ENCODE measurements at places on chromosomes 4 and X. TPM values are rescaled to one million over a fixed set of nuclear protein-coding genes. Genes with fewer than 3 reads are reported as not detected.

UCP1 gene
- total RNA-seq, result not detected

PLP1 gene
- 0.59 TPM for total RNA-seq

DOCK11 gene
- 76.2 TPM for total RNA-seq

CFP gene
- total RNA-seq, result 24.8 TPM

PPP4R3C gene
- not detected for total RNA-seq

AFF2 gene
- total RNA-seq, result 10.9 TPM

- H3K4me1 ChIP-seq, result no peaks in the 10 kb centered on the region
- H3K27ac ChIP-seq, result no peak overlapping the region
- no peaks in the 10 kb centered on the region for H3K36me3 ChIP-seq
- DNase-seq, result no peak
- no peaks in the 10 kb centered on the region for H3K27me3 ChIP-seq
- no peak overlapping the region for H3K4me3 ChIP-seq
Observed at GRCh38 chr4:90842960-90843359, 715.8 kb downstream of the CCSER1 start.

GRCh38 chrX:70508296-70508911, 63.8 kb downstream of the DLG3 start:
- H3K4me3 ChIP-seq, result no peak overlapping the region
- H3K36me3 ChIP-seq, result no peaks in the 10 kb centered on the region
- H3K27ac ChIP-seq, result no peak overlapping the region
- no peaks in the 10 kb centered on the region for H3K4me1 ChIP-seq

- no peaks in the 10 kb centered on the region for H3K36me3 ChIP-seq
- DNase-seq, result no peak
- H3K4me3 ChIP-seq, result no peak overlapping the region
- H3K27ac ChIP-seq, result no peak overlapping the region
- H3K27me3 ChIP-seq, result no peaks in the 10 kb centered on the region
Observed at GRCh38 chr4:101157415-101158133, 189.8 kb downstream of the PPP3CA start.

GRCh38 chrX:112053169-112053568, 29.4 kb downstream of the TRPC5 start:
- H3K27me3 ChIP-seq, result no peaks in the 10 kb centered on the region
- H3K27ac ChIP-seq, result no peak overlapping the region
- no peaks in the 10 kb centered on the region for H3K4me1 ChIP-seq
- H3K36me3 ChIP-seq, result no peaks in the 10 kb centered on the region

DNA sequence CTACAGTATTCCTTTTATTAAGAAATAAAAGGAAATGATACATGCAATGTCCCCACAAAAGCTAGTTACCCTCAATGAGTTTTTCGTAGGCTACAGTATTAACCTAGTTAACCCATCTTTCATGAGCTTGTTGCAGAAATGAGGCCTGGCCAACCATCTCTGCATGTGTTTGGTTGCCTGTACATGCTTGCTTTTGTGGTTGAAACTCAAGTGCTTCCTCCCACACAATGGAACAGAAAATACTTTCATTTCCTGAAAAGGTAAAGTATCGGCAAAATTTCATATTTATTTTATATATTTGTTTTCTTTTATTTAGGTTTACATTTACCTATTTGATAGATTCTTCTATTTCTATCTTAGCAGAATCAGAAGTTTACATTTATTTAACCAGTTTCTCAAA, 214.6 kb upstream of the FAM241A start:
- no peaks in the 10 kb centered on the region for H3K4me1 ChIP-seq
- no peaks in the 10 kb centered on the region for H3K36me3 ChIP-seq
- no peaks in the 10 kb centered on the region for H3K27me3 ChIP-seq
- no peak overlapping the region for H3K4me3 ChIP-seq
- no peak overlapping the region for H3K27ac ChIP-seq

- H3K4me3 ChIP-seq, result no peak overlapping the region
- no peaks in the 10 kb centered on the region for H3K4me1 ChIP-seq
- no peaks in the 10 kb centered on the region for H3K36me3 ChIP-seq
- H3K27ac ChIP-seq, result no peak overlapping the region
- no peak for DNase-seq
Observed at GRCh38 chrX:63765712-63766111, 19.3 kb downstream of the ARHGEF9 start.

DNA sequence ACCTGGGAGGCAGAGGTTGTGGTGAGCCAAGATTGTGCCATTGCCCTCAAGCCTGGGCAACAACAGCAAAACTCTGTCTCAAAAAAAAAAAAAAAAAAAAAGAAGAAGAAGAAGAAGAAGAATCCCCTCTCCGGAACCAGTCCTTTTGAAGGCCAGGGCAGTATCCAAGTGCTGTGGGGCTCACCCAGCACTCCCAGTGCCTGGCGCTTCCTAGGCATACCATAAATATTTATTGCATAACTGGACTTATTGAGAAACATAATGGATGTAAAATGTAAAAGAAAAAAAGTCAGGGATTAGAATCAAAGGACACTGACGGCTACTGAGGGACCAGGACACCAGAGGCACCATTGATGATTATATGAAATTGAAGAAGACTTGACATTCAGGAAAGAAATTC, 162.1 kb upstream of the KIT start:
- DNase-seq, result no peak
- no peak overlapping the region for H3K27ac ChIP-seq
- H3K4me1 ChIP-seq, result no peaks in the 10 kb centered on the region
- H3K27me3 ChIP-seq, result no peaks in the 10 kb centered on the region
- no peak overlapping the region for H3K4me3 ChIP-seq

DNA sequence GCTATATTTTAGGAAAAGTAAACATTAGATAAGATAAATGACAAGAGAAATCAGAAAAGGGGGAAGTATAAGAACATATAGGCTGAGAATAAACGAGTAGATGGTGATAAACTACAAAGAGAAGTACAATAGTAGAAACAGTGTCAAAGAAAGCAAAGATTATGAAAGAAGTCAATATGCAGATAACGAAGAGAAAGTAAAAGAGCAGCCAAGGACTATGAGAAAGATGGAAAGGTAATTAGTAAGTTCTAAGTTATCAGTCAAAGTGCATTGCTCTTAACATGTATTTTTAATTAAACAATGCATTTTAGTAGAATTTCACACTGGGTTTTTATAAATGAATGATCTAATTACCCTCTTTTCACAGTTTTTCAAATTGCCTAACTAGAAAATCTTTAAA, 1801.3 kb upstream of the PCDH10 start:
- H3K36me3 ChIP-seq, result no peaks in the 10 kb centered on the region
- no peak overlapping the region for H3K27ac ChIP-seq
- DNase-seq, result no peak
- H3K4me1 ChIP-seq, result no peaks in the 10 kb centered on the region
- no peak overlapping the region for H3K4me3 ChIP-seq
- H3K27me3 ChIP-seq, result no peaks in the 10 kb centered on the region

DNA sequence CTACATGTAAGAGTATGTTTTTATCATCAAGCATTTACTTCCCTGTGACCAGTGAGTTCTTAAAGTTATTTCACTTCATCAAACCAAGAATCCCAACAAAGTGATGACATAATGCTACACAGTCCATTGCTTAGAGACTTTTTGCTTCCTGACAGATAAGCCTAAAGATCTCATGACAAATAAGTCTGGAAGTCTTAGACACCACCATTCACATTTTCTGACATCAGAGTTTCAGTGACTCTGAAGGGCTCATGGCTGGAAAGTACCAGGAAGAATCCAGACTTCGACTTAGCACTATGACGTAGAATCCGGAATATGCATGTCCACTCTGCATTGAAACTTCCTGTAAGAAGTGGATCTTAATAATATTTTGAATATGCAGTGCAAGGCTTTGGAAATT, 53.7 kb downstream of the CLDN22 start:
- H3K4me3 ChIP-seq, result no peak overlapping the region
- peaks cover 10% of the 10 kb centered on the region for H3K4me1 ChIP-seq
- DNase-seq, result no peak
- H3K36me3 ChIP-seq, result peaks cover 61% of the 10 kb centered on the region

Measured in lower lobe of right lung (tissue), 2 donors.